ENCODE measurements at places on chromosomes 7 and 10. TPM values are rescaled to one million over a fixed set of nuclear protein-coding genes. Genes with fewer than 3 reads are reported as not detected.

GDF2 gene
- not detected for polyA plus RNA-seq

SHTN1 gene
- 21.7 TPM for polyA plus RNA-seq

WNT8B gene
- 0.69 TPM for polyA plus RNA-seq

PARD3 gene
- polyA plus RNA-seq, result 71.1 TPM

CDCA7L gene
- polyA plus RNA-seq, result 48.9 TPM

KLF14 gene
- polyA plus RNA-seq, result 0.47 TPM

TLL2 gene
- polyA plus RNA-seq, result 1.1 TPM

IFIT3 gene
- 14.8 TPM for polyA plus RNA-seq

SPDYE2B gene
- polyA plus RNA-seq, result 5.0 TPM

NME8 gene
- polyA plus RNA-seq, result 0.27 TPM

GBX1 gene
- 0.34 TPM for polyA plus RNA-seq

TMEM130 gene
- polyA plus RNA-seq, result 4.1 TPM

MRC1 gene
- 10.3 TPM for polyA plus RNA-seq

BRAT1 gene
- polyA plus RNA-seq, result 42.4 TPM

KCP gene
- 34.5 TPM for polyA plus RNA-seq
